ENCODE measurements at places on chromosomes 5 and 9.

DNA sequence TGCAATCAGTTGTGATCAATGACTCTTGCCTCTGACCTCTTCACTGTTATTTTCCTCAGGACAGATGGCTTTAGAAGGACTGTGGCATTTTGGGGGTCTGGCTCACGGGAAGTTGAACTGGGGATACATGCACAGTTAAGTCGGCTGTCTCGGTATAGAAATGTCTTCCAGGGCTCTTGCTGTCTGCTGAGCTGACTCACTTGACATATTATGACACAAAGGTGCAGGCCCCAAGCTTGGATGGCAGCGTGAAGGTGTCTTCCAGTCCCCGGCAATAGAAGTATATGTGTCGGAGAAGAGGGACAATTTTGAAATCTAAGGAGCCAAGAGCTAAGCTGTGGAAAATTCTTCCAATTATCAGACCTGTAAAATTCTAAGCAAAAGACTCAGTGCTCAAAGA is 9.8 kb upstream of the ARSI start:
- DNase-seq = no peak

DNA sequence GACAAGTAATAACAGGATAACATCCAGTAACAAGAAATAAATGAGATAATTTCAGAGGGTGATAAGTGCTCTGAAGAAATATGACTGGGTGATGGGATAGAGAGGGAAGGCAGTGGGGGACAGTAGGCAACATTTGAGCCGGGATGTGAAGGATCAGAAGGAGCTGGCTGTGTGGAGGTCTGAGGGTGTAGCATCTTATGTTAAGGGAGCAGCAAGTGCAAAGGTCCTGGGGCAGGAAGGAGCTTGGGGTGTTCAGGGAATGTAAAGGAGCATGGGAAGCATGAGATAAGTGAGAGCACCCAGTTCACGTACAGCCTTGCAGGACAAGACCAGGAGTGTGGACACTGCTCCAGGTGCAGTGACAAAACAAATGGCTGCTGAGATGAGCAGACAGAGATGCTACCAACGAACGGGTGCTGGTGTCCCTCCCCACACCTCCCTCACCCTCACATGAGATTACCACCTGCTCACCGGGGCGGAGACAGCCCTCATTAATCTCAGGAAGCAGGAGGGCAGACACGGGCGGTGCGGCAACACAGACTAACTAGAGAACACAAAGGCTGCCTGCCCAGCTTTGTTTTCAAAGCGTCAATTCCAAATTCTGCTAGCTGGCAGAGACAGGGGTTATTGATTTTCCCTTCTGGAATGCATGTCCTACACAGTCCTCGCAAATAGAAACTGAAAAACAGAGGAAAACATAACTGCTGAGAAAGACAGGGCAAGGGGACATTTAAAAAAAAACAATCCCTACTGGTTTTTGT is 298.1 kb upstream of the PANK3 start:
- no peak for DNase-seq

DNA sequence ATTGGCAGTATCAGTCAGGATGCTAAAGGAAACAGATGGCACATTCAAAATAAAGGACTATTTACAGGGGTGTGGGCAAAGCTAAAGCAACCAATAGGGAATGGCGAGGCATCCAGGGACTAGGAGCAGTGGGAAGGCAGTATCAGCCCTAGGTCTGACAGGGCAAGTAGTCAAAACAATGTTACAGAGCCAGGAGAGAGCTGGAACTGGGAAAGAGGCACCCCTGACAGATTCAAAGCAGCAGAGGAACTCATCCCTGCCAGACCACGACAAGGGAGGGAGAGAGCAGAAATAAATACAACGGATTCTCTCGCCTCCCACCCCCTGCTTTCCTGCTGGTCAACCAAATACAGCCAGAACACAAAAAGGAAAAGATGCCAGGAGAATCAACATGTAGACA is 371.5 kb downstream of the NR2F1-AS1 start:
- no peak for DNase-seq

- DNase-seq = no peak
Observed at GRCh38 chr5:91042936-91043255, 340.2 kb downstream of the ARRDC3 start.
